Natural killer cell treated with Interleukin-12 subunit alpha and Interleukin-12 subunit beta and Interleukin-15 and Interleukin-18, amount 100 ng/mL, for 72 hours (primary cell): ENCODE measurements at places on chromosomes 2 and 18.

GRCh38 chr2:11578986-11579774 is 45.3 kb downstream of the GREB1 start:
- no peak for DNase-seq

DNA sequence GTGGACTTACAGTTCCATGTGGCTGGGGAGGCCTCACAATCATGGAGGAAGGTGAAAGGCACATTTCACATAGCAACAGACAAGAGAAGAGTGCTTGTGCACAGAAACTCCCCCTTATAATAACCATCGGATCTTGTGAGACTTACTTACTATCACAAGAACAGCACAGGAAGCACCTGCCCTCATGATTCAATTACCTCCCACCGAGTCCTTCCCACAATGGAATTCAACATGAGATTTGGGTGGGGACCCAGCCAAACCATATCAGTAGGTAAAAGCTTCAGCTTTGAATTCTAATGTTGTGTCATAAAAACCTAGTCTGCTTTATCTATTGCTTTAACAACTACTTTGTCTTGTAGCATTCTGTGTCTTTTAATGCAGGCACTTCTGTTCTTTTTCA is 140.4 kb upstream of the PIK3C3 start:
- no peak for DNase-seq

- DNase-seq = no peak
These were observed 44.0 kb downstream of the CIB4 start for GRCh38 chr2:26597197-26597596.

DNA sequence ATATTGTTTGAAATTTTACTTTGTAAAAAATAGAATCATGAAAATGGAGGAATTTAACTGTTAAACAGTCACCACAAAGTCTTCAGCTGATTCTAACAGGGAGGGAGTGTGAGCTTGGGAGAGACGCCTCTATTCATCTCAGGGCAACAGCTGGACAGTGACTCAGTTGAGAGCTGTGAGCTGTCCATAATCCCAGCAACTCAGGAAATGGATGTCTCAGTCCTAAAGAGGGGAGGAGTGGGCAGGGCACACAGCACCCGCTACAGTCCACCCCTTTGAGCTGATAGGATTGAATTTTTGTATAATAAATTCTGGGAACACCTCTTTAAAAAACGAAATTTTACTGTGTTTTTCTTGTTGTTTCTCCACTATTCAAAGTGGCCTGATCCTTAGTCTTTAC is 255.1 kb upstream of the THUMPD2 start:
- DNase-seq = no peak

GRCh38 chr2:11569636-11570035 is 35.8 kb downstream of the GREB1 start:
- DNase-seq = no peak

DNA sequence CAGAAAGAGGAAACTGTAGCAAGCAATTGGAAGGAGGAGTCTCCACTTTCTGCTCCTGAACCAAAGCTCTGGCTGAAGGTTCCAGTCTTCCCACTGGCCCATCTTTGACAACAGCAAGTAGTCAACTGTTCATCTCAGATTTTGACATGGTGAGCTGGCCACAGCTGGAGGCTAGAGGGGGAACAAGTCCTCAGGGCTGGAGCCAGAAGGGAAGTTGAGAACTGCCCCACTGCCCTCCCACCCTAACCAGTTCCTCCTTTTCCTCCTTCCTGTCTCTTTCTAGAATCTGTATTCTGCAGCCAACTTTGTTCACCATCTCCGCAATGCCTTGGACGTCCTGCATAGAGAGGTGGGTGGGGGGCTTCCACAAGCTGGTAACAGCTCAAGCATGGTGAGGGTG is 105.8 kb downstream of the PLB1 start:
- DNase-seq = no peak

GRCh38 chr2:64262071-64262470 is 117.9 kb upstream of the PELI1 start:
- no peak for DNase-seq

GRCh38 chr2:110115291-110116032 is at the start of gene MALL:
TSS of gene MALL (minus strand) at chr2:110115822. CDS start at chr2:110115792, 30 bp downstream.
- no peak for DNase-seq

- DNase-seq = no peak
These were observed 113.8 kb upstream of the NRXN1 start for GRCh38 chr2:51145761-51146160.

GRCh38 chr2:222548992-222549391 is 106.9 kb downstream of the FARSB start:
- no peak for DNase-seq

DNA sequence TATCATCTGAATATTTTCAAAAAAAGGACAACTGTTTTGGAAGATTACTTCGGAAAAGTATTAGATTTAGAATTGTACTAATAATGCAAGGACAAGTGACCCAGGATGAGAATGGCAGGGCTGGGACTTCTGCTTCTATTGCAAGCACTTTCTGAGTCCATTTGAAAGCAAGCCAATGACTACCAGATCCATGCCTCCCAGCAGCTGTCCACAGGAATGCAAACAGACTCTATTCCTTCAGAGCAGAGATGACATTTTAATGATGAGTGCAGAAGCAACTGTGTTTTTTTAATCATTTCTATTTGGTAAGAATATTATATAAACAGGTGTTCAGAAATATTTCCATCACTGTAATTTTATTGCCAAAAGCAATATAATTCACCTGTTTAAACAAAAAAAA is 456.7 kb downstream of the SOX11 start:
- DNase-seq = no peak

DNA sequence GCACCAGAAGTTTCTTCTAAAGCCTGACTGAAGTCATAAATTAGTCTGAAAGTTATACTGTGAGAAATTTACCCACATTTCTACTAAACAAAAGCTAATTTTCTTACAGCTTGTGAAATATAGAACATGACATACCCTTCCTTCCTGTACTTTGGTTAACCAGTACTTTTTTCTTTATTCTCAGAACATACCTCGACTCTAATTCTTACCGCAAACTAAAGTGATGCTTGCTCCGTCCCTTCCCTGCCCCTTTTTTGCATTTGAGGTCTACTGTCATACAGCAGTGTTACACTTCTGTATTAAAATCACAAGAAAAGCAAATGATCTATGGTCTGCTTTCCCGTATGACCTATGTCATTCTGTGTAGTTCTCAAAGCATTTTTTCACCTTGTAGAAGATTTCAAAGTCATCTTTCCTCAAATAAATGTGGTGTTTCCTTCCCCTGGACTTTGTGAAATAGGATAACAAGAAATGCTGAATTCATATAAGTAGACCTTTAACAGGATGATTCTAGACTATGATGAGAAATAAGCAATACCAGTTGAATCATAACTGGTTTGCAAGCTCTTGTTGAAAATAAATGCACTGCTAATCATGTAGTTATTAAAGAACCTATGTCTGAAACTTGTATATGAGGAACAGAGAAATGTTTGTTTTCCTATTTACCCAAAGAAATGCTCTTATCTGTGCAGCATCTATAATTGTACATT is 30.4 kb downstream of the CYTIP start:
- DNase-seq = peak; percentile 76

DNA sequence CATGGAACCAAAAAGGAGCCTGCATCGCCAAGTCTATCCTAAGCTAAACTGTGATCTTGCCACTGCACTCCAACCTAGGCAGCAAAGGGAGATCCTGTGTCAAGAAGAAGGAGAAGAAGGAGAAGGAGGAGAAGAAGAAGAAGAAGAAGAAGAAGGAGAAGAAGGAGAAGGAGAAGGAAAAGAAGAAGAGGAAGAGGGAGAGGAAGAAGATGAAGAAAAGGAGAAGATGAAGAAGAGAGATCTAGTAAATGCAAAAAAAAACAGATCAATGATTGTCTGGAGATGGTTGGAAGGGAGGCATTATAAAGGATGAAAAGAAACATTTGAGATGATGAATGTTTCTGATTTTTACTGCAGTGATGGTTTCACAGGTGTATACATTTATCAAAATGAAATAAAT is 1629.0 kb upstream of the PIK3C3 start:
- no peak for DNase-seq

DNA sequence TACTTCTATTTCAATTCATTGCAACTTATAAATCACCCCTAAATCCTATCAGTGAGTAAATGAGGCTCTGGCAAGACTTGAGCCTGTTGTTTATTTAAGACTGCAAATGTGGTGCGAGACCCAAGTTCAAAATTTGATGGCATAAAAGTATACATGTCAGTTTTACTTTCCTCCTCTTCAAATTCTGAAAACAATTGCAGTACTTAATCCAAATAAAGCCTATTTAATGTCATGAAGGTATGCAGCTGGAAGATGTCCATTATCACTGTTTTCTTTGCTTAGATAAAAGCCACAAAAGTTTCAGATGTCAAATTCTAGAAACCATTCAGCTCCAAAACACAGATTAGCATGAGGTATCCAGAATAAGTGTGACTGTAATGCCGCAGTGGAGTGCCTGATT is 3.3 kb downstream of the APCDD1 start:
- no peak for DNase-seq

- no peak for DNase-seq
These were observed 39.5 kb upstream of the CREG2 start for GRCh38 chr2:101426822-101427221.

- DNase-seq = no peak
These were observed 38.4 kb downstream of the POMC start for GRCh38 chr2:25129901-25130520.

- DNase-seq = no peak
These were observed 216.1 kb downstream of the ZNF804A start for GRCh38 chr2:184814421-184814820.

- DNase-seq = no peak
These were observed 50.6 kb upstream of the RMDN2 start for GRCh38 chr2:37874470-37874869.

- DNase-seq = no peak
These were observed 460.8 kb upstream of the HS6ST1 start for GRCh38 chr2:128779301-128780095.

GRCh38 chr2:135552887-135553286 is 21.6 kb downstream of the R3HDM1 start:
- DNase-seq = no peak

DNA sequence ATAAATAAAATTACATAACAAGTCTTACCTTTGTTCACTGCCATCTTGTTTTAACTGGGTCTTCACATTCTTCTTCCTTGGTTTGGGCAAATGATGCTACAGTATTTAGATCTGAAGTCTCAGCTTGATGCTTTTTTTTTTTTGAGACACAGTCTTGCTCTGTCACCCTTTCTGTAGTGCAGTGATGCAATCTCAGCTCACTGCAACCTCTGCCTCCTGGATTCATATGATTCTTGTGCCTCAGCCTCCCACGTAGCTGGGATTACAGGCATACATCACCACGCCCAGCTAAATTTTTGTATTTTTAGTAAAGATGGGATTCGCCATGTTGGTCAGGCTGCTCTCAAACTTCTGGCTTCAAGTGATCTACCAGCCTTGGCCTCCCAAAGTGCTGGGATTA is 53.2 kb upstream of the MAT2A start:
- no peak for DNase-seq

- no peak for DNase-seq
These were observed 33.6 kb upstream of the ATP6V1B1 start for GRCh38 chr2:70902067-70902442.

- no peak for DNase-seq
These were observed 792.2 kb downstream of the SLC4A3 start for GRCh38 chr2:220419647-220420046.

- no peak for DNase-seq
These were observed 335.6 kb downstream of the CYRIA start for GRCh38 chr2:16330012-16330411.

- DNase-seq = no peak
These were observed 170.0 kb downstream of the LTBP1 start for GRCh38 chr2:33116799-33117198.

DNA sequence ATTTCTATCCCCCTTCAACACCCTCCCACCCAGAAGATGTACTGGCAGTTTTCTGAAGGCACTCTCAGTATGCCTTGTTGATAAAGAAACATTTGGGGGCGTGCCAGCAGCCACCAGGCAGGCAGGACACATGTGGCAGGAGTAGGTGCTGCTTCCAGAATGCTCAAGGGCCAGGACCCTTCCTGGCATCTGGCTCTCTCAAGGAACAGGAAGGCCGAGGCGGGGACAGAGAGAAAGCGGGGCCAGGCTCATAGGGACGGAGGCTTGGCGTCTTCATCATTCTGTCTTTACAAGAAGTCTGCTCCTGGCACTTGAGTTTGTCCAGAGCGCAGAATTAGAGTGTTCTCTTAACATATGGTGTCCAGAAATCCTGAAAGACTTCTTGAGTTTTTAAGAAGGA is 121.6 kb downstream of the FAM210A start:
- no peak for DNase-seq

GRCh38 chr2:95266781-95267430 is 7.3 kb upstream of the PROM2 start:
- no peak for DNase-seq

DNA sequence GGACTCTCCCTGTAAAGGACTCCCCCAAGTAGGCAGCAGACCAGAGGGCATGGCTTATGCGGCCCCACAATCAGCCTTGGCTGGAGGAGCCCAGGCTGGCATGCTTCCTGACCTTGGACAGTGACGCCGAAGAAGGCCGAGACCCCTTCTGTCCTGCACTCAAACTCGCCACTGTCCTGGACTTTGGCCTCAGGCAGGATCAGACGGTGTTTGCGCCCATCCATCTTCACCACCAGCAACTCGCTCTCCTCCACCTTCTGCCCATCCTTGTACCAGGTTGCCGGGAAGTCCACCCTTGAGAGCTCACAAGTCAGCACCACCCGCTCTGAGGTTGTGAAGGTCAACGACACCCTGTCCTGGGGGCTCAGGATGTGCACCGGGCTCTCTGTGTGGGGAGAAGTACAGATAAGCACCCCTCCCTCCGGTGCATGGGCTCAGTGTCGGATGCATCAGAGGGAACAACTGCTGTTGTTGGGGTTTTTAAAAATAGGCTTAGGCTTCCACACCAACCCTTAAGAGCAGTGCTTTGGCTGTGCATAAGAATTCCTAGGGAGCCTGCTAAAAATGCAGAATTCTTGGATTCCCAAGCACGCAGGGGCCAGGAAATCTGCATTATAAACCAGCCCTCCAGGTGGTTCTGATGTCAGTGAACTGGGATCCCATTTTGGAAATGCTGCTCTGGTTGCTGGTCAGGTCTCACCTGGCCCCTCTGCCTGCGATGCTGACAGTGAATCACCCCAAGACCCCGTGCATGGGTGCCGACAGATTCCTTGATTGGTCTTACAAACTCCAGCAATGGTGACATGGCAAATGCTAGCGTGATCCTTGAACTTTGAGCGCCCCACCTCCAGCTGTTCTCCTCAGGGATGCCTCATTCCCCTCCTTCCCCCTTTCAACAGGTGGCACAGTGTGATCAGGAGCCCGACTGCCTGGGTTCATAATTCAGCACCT is 5.9 kb downstream of the OBSL1 start:
- DNase-seq = no peak

DNA sequence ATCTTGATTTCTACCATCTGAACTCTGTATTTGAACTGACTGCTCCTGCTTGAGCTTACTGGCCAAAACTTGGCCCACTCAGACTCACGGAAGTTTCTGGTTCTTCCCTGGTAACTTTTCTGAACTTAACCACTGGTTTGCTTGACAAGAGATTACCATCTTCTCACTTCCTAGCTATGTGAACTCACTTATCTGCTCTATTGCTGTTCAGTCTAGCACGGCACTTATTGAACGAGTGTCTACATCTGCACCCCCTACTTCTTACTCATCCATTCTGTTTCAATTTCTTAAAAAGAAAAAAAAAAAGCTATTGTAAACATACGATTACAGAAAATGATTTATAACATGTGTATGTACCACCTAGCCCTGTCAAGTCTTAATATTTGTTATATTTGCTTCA is 9.0 kb downstream of the CKAP2L start:
- no peak for DNase-seq

GRCh38 chr2:133498662-133499585 is 69.3 kb downstream of the NCKAP5 start:
- DNase-seq = no peak

- DNase-seq = no peak
These were observed 134.5 kb downstream of the NBAS start for GRCh38 chr2:15426606-15427005.
